Neuronal stem cell (in vitro differentiated cells): ENCODE measurements at places on chromosomes 11 and 22.
A peak's percentile ranks its signal among the peaks of the same experiment; 100 is the strongest.

DNA sequence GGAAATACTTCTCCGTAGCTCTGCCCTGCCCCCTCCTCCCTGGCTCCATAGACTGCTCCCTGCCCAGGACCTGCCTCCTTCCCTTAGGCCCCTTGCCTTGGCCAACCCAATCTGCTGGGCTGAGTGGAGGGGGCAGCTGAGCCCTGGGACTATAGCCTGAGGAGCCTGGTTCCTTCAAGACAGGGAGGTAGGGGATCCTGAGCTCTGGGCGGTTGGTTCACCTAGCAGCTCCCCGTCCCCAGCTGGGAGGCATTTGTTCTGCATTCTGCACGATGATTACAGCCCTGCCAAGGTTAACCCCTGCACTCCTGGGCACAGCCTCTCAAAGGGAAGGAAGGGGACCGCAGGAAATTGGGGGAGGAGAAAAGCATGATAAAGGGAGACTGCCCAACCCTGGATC is 3.6 kb upstream of the CDC42EP1 start:
- DNase-seq: no peak

- DNase-seq: no peak
These were observed 13.2 kb downstream of the THY1 start for GRCh38 chr11:119409731-119410130.

GRCh38 chr22:42635531-42635930 is 4.9 kb downstream of the ATP5MGL start:
- no peak for DNase-seq

DNA sequence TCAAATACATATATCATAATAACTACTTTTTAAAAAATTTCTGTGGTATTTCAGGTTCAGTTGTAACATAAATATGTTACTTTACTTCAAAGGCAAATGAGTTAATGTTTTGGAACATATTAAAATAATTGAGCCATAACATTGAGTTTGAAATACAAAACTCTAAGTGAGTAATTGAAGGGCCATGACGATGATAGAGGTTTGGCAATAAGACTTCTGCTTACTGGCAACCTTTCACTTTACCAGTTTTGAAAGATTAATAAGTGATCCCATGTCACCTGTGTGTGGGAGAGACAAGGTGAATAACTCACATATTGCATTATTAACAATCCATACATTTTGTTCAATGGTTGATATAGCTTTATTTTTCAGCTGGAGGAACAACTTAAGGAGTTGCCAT is 144.4 kb downstream of the GRIA4 start:
- no peak for DNase-seq

GRCh38 chr22:30175690-30176288 is 70.8 kb downstream of the LIF start:
- DNase-seq: no peak

DNA sequence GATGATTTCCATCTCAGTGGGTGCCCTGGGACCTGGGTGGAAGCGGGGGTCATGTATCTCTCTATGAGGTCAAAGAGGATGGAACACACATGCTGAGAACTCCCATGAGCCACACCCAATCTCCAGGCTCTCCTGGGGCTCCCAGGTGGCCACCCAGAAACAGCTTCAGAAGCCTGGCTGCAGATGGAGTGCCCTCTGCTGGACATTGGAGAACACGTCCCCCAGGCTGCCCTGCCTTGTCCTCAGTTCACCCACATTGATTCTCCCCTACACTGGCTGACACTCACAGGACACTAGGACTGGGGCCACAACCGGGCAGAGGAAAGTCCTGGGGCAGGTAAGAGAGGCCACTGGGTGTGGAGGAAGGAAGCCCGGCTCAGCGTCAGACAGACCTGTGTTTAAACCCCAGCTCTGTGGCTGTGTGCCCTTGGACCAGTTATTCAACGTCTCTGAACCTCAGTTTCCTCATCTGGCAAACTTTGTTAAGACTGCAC is 4.5 kb upstream of the NOL12 start:
- DNase-seq: peak; percentile 63

- no peak for DNase-seq
These were observed 539 bp downstream of the SIRT3 start for GRCh38 chr11:235609-235996.
